ENCODE measurements at places on chromosomes 16 and 17.

DNA sequence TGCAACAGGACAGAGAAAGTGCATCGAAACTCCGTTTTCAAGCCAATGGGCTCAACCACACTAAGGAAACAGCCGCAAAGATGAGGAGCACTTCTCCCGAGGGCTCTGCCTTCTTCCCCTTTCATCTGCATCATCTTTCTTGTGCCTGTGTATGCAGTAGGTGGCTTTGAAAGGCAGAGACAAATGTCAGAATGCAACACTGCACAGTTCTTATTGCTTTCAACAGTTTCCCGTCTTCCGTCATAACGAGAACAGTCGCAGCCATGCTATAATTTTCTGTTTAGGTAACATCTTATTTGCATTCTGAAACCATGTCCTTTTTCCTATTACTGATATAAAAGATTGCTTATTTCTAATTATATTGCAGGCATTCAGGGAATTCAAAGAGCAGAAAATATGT lies 205.2 kb downstream of the SLC39A11 start:
- no peak for DNase-seq

GRCh38 chr16:62564291-62564690 lies 528.1 kb upstream of the CDH8 start:
- no peak for DNase-seq

- no peak for DNase-seq
Observed at GRCh38 chr17:72205357-72205756, 84.5 kb downstream of the SOX9 start.

DNA sequence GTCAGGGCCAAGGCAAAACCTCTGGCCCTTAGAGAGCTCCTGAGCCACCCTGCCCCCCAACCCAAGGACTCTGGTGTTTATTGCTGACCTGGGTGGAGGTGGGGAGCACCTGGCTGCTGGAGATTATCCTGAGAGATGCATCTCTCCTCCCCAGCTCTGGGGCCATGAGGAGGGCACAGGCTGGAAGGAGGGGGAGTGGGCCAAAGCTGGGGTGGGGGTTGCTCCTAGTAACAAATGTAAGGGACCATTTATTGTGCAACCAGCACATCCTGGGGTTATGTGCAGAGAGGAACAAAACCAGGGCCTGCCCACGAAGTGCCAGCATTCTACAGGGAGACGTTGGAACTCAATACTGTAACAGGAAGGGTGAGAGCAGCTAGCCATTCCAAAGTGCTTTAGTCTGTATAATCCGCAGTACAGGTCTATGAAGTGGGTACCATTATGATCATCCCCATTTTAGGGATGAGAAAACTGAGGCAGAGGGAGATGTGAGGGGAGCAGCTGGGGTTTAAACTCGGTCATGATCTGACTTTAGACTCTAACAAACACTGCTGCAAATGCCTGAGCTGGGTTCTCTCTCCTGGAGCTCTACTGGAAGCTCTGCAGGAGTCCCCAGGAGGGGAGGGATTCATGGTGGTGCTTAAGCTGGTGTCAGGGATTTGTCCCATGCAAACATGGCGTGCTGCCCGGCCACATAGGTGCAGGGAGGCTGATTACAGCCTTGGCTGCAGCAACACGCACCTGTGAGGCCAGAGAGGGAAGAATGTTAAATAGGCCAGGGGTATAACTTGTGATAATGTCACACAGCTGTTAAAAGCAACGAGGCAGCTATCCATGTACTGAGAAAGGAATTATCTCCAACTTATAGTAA lies 1.4 kb upstream of the RHBDF2 start:
- DNase-seq: no peak

DNA sequence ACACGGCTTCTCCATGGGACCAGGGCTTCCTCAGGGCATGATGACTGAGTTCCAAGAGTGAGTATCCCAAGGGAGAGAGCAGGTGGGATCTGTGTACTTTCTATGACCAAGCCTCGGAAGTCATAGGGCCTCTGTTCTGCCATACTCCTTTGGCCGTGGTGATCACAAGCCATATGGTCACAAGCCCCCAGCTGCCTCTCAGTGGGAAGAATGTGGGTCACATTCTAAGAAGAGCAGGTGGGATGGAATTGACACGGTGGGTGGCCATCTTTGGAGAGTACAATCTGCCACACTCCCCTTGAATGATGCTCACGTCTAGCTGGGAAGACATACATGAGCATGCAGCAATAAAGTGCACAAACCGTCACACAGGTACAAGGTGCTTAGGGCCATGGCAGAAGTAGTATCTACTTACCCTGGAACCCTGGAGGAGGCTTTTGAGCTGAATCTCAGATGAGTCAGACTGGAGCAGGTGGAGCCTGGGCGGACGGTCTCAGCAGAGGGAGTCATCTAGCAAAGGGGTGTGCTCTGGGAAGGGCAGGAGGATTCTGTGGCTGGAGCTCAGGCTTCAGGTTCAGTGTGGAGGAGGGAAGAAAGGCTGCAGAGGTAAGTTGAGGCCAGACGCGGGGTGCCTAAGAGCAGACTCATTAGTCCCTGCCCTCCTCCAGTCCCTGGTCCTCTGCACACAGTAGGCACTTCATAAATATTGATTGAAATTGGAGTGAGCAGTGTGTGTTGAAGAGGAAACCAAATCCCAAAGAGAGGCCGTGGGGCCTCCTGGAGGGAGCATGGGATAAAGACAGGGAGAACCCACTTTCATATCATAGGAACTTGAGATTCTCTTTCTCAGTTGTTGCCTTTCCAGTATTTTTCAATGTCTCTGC lies 26.6 kb downstream of the GOSR2 start:
- no peak for DNase-seq

DNA sequence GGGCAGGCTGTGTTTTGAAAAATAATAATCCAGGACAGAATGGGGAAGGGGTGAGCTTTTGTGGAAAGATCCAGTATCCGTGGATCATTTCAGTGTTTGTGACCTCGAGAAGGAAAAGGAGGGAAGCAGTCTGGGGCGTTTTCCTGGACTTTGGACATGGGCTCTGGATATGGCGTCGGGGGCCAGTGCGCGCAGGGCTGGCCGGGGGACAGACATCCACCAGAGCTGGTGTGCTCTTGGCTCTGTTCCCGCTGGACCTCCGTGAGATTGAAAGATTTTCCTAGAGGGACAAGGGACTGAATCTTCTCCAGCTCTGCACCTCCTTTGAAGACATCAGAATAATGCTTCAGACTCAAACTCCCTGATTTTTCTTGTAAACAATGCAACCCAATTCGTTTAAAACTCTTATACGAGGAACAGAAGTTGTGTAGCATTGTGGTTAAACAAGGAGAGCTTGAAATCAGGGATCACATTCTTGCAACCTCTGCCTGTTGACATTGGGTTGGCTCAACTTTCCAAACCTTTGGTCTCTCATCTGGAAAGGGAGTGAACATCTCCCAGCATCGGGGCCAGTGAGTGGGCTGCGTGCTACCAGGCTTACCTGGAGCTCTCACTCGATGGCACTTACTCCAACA lies 75.9 kb downstream of the C16orf95 start:
- no peak for DNase-seq

DNA sequence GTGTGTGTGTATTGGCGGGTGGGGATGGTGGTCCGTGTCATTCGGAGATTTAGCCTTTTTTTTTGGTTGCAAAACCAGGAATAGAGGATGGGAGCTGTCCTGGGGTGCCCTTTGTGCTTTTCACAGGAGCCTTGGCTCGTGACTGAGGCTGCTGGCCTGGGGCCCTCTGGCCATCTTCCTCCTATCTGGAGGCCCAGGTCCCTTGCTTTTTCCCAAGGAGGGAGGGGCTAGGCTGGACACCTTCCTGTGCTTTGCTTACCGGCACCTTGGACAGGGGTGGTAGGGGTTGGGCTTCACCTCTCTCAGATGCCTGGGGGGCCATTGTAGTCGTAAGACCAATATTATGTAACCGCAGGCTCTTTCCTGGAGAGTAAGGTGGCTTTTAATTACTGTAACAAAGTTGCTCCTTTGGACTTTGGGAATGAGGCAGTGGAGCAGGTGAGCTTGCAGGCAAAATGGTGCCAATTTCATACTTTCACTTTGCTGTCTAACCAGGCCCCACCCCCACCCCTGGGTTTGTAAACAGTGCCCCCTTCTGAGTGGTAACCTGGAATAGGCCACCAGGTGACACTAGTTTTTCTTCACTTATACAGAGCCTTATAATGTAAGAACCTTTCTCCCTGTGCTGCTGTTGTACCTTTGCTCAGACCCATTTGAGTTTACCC lies 1.2 kb downstream of the DYNLL2 start:
- DNase-seq: no peak

- no peak for DNase-seq
Observed at GRCh38 chr16:20568404-20568803, 7.8 kb downstream of the ACSM2B start.

- DNase-seq: no peak
Observed at GRCh38 chr16:29807426-29808218, 1.3 kb downstream of the MAZ start.

- no peak for DNase-seq
Observed at GRCh38 chr16:66220702-66221101, 145.8 kb upstream of the CDH5 start.

GRCh38 chr17:64540118-64540776 lies 33.5 kb downstream of the CEP95 start:
- no peak for DNase-seq

All from kidney epithelial cell (primary cell).